ENCODE measurements at places on chromosomes 16 and 17.

GRCh38 chr17:64261417-64262145 is 1.5 kb downstream of the TEX2 start:
- H3K4me1 ChIP-seq = peaks cover 18% of the 10 kb centered on the region
- no peaks in the 10 kb centered on the region for H3K36me3 ChIP-seq
- peak overlapping the region; percentile 80 for H3K27ac ChIP-seq
- no peaks in the 10 kb centered on the region for H3K27me3 ChIP-seq
- H3K4me3 ChIP-seq = peak overlapping the region; percentile 90

DNA sequence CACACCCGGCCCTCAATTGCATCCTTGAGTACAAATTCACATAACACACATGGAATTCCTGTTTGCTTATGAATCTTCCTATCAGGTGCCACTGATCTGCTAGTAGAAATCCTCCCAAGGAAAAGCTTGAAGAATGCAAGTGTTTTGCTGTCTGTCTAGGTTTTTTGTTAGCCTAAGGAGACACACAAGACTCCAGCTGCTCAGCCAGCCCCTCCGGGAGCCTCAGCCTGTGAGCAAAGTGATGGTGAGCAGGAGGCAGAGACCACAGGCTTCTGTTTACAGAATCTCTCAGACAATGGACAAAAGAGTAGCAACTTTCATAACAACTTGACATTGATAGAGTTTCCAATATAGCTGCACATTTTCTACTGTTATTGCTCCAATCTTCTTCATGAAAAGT is 18.4 kb upstream of the PRKCA start:
- H3K27ac ChIP-seq = no peak overlapping the region
- H3K4me3 ChIP-seq = no peak overlapping the region
- no peaks in the 10 kb centered on the region for H3K27me3 ChIP-seq
- no peaks in the 10 kb centered on the region for H3K36me3 ChIP-seq

GRCh38 chr17:40347319-40348135 is 17.0 kb downstream of the GJD3 start:
- H3K27me3 ChIP-seq = no peaks in the 10 kb centered on the region
- no peak for DNase-seq
- peaks cover 44% of the 10 kb centered on the region for H3K36me3 ChIP-seq
- no peak overlapping the region for H3K4me3 ChIP-seq

DNA sequence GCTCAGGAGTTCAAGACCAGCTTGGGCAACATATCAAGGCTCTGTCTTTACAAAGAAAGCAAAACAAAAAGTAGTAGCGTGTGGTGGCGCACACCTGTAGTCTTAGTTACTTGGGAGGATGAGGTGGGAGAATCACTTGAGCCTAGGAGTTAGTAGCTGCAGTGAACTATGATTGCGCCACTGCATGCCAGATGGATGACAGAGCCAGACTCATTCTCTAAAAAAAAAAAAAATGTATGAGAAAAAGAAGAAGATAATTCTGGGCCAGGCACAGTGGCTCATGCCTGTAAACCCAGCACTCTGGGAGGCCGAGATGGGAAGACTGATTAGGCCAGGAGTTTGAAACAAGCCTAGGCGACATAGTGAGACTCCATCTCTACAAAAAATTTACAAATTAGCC is 28.5 kb downstream of the STAT5B start:
- H3K36me3 ChIP-seq = no peaks in the 10 kb centered on the region
- H3K4me3 ChIP-seq = no peak overlapping the region
- no peaks in the 10 kb centered on the region for H3K27me3 ChIP-seq
- peak overlapping the region; percentile 94 for H3K27ac ChIP-seq

- no peak for DNase-seq
- H3K36me3 ChIP-seq = no peaks in the 10 kb centered on the region
- H3K4me3 ChIP-seq = no peak overlapping the region
- H3K27me3 ChIP-seq = no peaks in the 10 kb centered on the region
- H3K27ac ChIP-seq = no peak overlapping the region
- no peaks in the 10 kb centered on the region for H3K4me1 ChIP-seq
Observed at GRCh38 chr16:78789561-78789960, 690.1 kb downstream of the WWOX start.

DNA sequence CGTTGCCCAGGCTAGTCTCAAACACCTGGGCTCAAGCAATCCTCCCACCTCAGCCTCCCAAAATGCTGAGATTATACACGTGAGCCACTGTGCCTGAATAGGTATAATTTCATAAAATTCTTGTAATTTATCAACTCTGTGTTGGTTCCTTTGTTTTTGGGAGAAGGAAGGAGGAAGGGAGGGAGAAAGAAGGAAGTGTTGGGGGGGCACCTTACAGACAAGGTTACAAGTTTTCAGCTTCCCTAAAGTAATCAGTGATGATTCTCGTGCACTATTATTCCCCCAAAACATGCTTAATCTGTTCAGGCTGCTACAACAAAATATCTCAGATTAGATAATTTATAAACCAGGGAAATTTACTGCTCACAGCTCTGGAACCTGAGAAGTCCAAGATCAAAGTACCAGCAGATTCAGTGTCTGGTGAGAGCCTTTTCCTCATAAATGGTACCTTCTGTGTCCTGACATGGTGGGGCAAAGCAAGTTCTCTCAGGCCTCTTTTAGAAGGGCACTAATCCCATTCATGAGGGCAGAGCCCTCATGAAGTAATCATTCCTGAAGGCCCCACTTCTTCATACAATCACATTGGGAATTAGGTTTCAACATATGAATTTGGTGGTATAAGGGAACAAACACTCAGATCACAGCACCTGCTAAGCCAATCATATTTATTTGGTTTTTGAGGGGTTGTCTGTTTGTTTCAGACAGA is 28.1 kb downstream of the USP32 start:
- H3K27ac ChIP-seq = no peak overlapping the region
- no peak overlapping the region for H3K4me3 ChIP-seq
- no peaks in the 10 kb centered on the region for H3K36me3 ChIP-seq
- H3K4me1 ChIP-seq = no peaks in the 10 kb centered on the region
- no peak for DNase-seq
- no peaks in the 10 kb centered on the region for H3K27me3 ChIP-seq

DNA sequence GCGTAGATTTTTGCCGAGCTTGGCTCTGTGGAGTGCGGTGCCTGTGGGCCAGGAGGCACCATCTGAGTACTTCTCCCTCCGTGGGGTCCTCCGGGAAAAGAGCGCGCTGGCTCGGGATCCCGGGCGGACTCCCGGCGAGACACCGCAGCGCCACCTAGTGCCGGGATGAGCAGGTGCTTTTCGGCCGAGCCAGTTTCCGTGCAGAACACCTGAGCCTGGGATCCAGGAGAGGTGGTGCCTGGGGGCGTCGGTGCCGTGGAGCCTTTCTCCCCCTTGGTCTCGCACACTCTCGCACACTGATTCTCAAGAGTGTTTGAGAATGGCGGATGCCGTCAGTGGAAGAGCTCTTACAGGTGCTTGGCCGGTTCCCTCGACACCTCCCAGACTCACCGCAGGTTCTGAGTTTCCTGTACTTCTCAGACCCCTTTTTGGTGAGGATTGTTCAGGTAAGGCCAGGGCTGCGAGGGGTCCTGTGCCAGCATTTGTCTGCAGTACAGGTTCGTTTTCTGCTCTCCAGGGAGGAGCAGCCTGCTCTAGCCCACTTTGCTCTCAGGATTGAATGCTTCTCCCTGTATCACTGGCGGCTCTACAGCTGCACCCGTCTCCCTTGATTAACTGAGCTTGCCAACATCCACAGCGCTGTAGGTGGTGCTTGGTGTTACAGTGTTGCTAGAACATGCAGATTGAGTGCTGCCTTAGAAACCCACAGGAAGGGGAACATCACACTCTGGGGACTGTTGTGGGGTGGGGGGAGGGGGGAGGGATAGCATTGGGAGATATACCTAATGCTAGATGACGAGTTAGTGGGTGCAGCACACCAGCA is 23.3 kb downstream of the TBCD start:
- H3K27ac ChIP-seq = no peak overlapping the region
- H3K27me3 ChIP-seq = no peaks in the 10 kb centered on the region
- no peak overlapping the region for H3K4me3 ChIP-seq
- H3K36me3 ChIP-seq = peaks cover 8% of the 10 kb centered on the region

DNA sequence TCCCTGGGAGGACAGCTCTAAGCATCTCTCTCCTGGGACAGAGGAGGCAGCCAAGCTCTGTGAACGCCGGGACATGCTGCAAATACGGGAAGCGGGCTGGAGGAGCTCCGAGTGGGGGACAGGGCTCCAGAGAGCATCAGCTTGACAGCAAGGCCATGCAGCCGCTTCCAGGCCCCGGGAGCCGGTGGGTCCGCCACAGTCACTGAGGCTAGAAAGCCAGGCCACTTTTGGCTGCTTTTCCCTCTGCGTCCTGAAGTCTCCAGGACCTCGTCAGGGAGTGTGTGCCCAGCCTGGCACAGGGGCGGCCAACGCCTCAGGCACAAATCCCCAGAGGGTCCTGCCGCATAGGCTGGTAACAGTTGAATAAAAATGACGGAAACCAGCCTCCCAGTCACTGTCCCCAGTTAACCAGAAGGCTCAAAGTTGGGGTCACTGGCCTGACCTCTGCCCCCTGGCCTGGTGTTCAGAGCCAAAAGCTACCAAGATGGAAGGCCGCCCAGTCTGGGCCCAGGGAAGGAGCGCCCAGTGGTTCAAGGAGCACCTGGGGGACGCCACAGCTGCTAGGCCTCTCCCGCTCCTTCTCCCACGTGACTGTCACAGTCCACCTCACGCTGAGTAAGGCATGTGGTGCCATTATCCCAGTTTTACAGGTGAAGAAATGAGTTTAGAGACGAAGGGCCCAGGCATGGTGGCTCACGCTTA is 3.2 kb upstream of the TRIM65 start:
- no peak overlapping the region for H3K27ac ChIP-seq
- no peak for DNase-seq
- peaks cover 47% of the 10 kb centered on the region for H3K36me3 ChIP-seq
- peaks cover 14% of the 10 kb centered on the region for H3K4me1 ChIP-seq

GRCh38 chr17:6279659-6280058 is 155.3 kb downstream of the AIPL1 start:
- no peak overlapping the region for H3K4me3 ChIP-seq
- H3K27ac ChIP-seq = no peak overlapping the region
- no peaks in the 10 kb centered on the region for H3K36me3 ChIP-seq

GRCh38 chr16:3965306-3965705 is 84.8 kb upstream of the CREBBP start:
- no peaks in the 10 kb centered on the region for H3K27me3 ChIP-seq
- no peak overlapping the region for H3K4me3 ChIP-seq
- H3K36me3 ChIP-seq = no peaks in the 10 kb centered on the region

- H3K27ac ChIP-seq = peak overlapping the region; percentile 38
- H3K27me3 ChIP-seq = no peaks in the 10 kb centered on the region
- H3K4me3 ChIP-seq = no peak overlapping the region
- no peaks in the 10 kb centered on the region for H3K36me3 ChIP-seq
- peaks cover 21% of the 10 kb centered on the region for H3K4me1 ChIP-seq
- no peak for DNase-seq
Observed at GRCh38 chr17:42253578-42253977, 22.6 kb downstream of the STAT5B start.

GRCh38 chr16:73781297-73781696 is 515.3 kb upstream of the PSMD7 start:
- H3K36me3 ChIP-seq = no peaks in the 10 kb centered on the region
- H3K27me3 ChIP-seq = no peaks in the 10 kb centered on the region
- H3K4me3 ChIP-seq = no peak overlapping the region
- no peak overlapping the region for H3K27ac ChIP-seq
- no peak for DNase-seq
- no peaks in the 10 kb centered on the region for H3K4me1 ChIP-seq

GRCh38 chr17:14320098-14320497 is 19.2 kb downstream of the HS3ST3B1 start:
- DNase-seq = no peak
- H3K27ac ChIP-seq = no peak overlapping the region
- no peak overlapping the region for H3K4me3 ChIP-seq

DNA sequence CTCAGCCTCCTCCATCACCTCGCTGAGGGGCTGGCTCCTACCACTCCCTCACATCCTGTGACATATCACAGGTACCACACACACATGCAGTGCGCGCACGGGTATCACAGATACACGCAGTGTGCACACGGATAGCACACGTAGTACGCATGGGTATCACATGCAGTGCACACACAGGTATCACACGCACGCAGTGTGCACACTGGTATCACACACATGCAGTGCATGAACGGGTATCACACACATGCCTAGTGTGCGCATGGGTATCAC is 30.1 kb downstream of the ACSF3 start:
- no peak overlapping the region for H3K27ac ChIP-seq
- no peak overlapping the region for H3K4me3 ChIP-seq
- peaks cover 16% of the 10 kb centered on the region for H3K36me3 ChIP-seq

GRCh38 chr16:87687126-87687910 is 78.5 kb downstream of the KLHDC4 start:
- H3K36me3 ChIP-seq = no peaks in the 10 kb centered on the region
- no peaks in the 10 kb centered on the region for H3K4me1 ChIP-seq
- no peak overlapping the region for H3K27ac ChIP-seq
- no peak for DNase-seq
- no peak overlapping the region for H3K4me3 ChIP-seq

DNA sequence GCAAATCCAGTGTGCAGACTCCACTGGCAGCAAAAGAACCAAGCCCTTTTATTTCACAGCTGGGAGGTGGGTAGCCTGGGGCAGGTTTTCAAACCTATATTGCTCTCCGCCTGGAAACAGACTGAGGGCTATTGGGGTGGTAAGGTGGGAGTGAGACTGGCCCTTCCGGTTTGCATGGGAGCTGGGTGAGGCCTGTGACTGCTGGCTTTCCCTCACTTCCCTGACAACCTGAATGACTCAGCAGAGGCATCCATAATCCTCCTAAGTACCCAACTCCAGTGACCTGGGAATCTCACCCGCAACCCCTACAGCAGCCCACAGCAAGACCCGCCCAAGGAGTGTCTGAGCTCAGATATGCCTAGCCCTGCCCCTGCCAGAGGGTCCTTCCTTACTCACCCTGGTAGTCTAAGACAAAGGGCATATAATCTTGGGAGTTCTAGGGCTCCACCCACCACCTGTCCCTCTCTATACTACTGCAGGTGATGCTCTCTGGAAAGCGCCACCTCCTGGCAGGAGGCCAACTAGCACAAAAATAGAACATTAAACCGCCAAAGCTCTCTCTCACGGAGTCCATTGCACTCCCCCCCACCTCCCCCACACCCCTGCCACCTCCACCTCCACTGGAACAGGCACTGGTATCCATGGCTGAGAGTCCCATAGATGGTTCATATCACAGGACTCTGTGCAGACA is 602.0 kb upstream of the C16orf82 start:
- H3K4me3 ChIP-seq = no peak overlapping the region
- H3K4me1 ChIP-seq = no peaks in the 10 kb centered on the region
- no peak overlapping the region for H3K27ac ChIP-seq
- no peaks in the 10 kb centered on the region for H3K27me3 ChIP-seq
- no peaks in the 10 kb centered on the region for H3K36me3 ChIP-seq
- no peak for DNase-seq
